Spleen (tissue), 13 donors: ENCODE measurements at places on chromosomes 11 and 22. TPM values are rescaled to one million over a fixed set of nuclear protein-coding genes. Genes with fewer than 3 reads are reported as not detected.

- H3K4me3 ChIP-seq, result no peak overlapping the region
- no peaks in the 10 kb centered on the region for H3K36me3 ChIP-seq
- no peaks in the 10 kb centered on the region for H3K27me3 ChIP-seq
- peaks cover 18% of the 10 kb centered on the region for H3K4me1 ChIP-seq
These were observed 30.8 kb downstream of the APLP2 start for GRCh38 chr11:130100381-130101095.

- no peak overlapping the region for H3K4me3 ChIP-seq
- no peaks in the 10 kb centered on the region for H3K4me1 ChIP-seq
- peaks cover 99% of the 10 kb centered on the region for H3K36me3 ChIP-seq
- H3K27ac ChIP-seq, result no peak overlapping the region
- no peak for DNase-seq
- no peaks in the 10 kb centered on the region for H3K27me3 ChIP-seq
These were observed 36.0 kb downstream of the PHLDB1 start for GRCh38 chr11:118643142-118643994.

DNA sequence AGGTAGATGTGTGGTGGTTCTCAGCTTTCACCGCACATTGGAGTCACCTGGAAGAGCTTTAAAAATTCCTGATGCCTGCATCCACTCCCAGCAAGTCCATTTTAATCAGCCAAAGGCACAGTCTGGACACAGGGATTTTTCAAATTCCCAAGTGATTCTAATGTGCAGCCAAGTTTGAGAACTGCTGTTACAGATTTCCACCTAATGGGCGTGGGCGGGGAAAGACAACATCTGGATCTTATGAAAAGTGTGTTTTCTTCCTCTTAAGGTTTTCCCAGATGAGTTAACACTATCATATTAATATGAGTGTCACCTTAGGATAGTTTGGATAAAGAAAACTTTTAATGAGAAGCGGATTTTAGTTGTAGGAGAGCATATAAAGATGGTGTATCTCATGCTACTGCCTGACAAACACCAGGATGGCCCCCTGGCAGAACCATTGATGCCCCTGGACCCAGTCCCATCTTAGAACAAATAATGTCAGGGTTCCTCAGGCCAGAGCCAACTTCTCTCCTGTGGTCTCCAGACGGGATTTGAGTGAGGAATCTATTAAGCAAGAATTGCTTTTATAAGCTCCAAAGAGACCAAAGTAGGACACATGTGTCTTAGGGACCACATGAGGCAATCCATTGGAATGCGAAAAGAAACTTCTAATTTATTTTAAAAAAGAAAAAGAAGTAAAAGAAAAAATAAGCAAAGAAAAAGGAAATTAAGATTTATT, 31.9 kb downstream of the POU2AF1 start:
- no peak overlapping the region for H3K4me3 ChIP-seq
- H3K27me3 ChIP-seq, result no peaks in the 10 kb centered on the region
- H3K27ac ChIP-seq, result no peak overlapping the region

GRCh38 chr22:37633625-37634416, 5.6 kb upstream of the SH3BP1 start:
- peak overlapping the region; percentile 87 for H3K27ac ChIP-seq
- H3K36me3 ChIP-seq, result peaks cover 11% of the 10 kb centered on the region
- peak overlapping the region; percentile 17 for H3K4me3 ChIP-seq
- peak; percentile 96 for DNase-seq

TESMIN gene
- total RNA-seq, result 3.6 TPM

DNA sequence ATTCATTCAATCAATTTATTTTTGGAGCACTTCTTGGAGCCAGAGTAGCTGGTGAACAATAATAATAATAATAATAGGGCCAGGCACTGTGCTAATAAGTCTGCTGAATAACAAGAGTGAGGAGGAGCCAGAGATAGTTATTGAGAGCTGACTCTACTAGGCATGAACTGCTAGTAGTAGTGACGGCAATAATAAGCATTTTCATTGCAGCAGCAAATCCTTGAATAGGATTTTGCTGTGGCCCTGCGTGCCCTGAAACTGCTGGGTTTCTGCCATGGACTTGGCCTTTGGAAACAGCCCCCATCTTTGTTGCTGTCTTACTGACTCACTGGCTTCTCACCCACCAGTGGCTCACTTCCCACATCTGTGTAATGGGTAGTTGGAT, 545.9 kb downstream of the MIAT start:
- H3K4me1 ChIP-seq, result no peaks in the 10 kb centered on the region
- no peak overlapping the region for H3K27ac ChIP-seq
- H3K27me3 ChIP-seq, result no peaks in the 10 kb centered on the region

DNA sequence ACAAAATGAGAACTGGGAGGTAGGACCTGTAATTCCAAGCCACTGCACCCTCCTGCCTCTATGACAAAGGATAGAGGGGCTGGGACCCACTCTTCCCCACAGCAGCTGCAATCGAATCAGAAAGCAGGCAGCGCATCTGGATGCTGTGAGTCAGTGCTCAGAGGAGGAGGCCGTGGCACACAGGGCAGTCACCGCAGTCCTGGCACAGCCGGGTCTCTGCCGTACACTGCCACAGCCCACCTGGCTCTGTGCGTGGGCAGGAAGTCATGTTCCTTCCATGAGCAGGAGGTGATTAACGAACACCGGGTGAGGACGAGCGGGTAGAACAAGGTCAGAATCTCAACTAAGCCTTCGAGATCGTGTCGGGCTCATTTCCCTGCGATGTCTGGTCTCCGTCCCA, 30.2 kb upstream of the PPFIA1 start:
- no peak overlapping the region for H3K27ac ChIP-seq
- no peak for DNase-seq
- no peaks in the 10 kb centered on the region for H3K4me1 ChIP-seq
- no peaks in the 10 kb centered on the region for H3K36me3 ChIP-seq
- H3K27me3 ChIP-seq, result no peaks in the 10 kb centered on the region

DNA sequence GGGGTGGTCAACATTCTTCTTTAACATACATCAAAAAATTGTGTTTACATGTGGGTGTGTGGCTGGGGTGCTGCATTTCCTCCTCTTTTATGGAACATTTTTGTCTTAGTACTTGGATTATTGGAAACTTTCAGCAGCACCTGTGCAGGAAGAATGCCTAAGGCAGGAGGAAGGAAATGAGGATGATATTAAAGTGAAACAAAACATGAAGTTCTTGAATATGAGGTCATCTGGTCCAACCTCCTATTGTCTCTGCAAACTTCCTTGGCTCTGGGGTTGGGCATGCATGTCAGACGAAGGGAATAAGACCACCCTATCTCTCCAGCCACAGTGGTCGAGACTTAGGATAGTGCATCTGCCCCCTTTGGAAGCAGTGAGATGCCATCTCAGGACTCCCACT, 20.6 kb upstream of the OR9Q1 start:
- no peaks in the 10 kb centered on the region for H3K27me3 ChIP-seq
- H3K36me3 ChIP-seq, result no peaks in the 10 kb centered on the region
- no peak overlapping the region for H3K27ac ChIP-seq
- no peaks in the 10 kb centered on the region for H3K4me1 ChIP-seq
- no peak for DNase-seq

CRYBA4 gene
- not detected for total RNA-seq

- DNase-seq, result no peak
- peaks cover 20% of the 10 kb centered on the region for H3K4me1 ChIP-seq
- no peak overlapping the region for H3K27ac ChIP-seq
- H3K36me3 ChIP-seq, result peaks cover 65% of the 10 kb centered on the region
- no peak overlapping the region for H3K4me3 ChIP-seq
These were observed 64.6 kb downstream of the TRIM44 start for GRCh38 chr11:35727140-35727539.

CLCF1 gene
- 8.1 TPM for total RNA-seq

GRCh38 chr11:94876222-94876621, 97.1 kb downstream of the CWC15 start:
- no peaks in the 10 kb centered on the region for H3K27me3 ChIP-seq
- peaks cover 4% of the 10 kb centered on the region for H3K4me1 ChIP-seq
- no peak for DNase-seq
- no peak overlapping the region for H3K27ac ChIP-seq
- peaks cover 6% of the 10 kb centered on the region for H3K36me3 ChIP-seq

FREY1 gene
- total RNA-seq, result 1.4 TPM

DNA sequence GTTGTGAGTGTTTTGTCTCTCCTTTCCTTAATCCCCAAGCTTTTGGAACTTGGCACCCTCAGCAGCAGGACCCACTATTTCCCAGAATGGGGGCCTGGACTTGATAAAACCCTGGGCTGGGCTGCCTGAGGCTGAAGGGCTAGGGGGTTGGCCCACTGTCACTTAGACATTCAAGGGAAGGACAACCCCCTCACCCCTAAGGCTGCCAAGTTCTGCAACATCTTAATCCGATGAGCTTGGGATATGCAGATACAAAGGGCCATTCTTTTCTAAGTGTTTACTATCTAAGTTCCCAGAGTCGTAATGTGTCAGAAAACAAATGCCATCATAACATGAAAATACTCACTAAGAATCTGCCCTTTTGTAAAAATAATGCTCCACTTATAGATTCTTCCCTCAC, 42.9 kb downstream of the IRAG1 start:
- H3K36me3 ChIP-seq, result no peaks in the 10 kb centered on the region
- H3K4me1 ChIP-seq, result peaks cover 37% of the 10 kb centered on the region
- H3K27ac ChIP-seq, result no peak overlapping the region
- H3K27me3 ChIP-seq, result no peaks in the 10 kb centered on the region

PDE2A gene
- 342 TPM for total RNA-seq

DNA sequence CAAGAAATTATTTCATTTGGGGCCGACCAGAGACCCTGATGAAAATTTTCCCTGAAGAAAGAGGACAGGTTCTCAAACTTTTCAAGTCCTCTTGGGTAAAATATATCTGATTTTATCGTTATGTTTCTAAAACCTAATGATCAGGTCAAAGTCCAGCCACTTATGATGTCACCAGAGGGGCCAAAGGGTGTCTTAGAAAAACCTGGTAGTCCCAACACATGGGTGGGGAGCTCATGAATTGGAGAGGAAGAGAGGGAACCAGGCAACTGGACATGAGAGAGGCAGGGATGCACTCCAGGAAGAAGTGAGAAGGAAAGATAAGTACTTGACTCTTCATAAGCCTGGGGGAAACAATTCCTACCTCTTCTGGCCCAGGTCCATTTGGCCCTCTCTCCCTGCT, 9.2 kb downstream of the SLC5A1 start:
- H3K27me3 ChIP-seq, result no peaks in the 10 kb centered on the region
- DNase-seq, result no peak
- no peak overlapping the region for H3K4me3 ChIP-seq
- H3K4me1 ChIP-seq, result no peaks in the 10 kb centered on the region
- H3K36me3 ChIP-seq, result no peaks in the 10 kb centered on the region

SAA1 gene
- 2.7 TPM for total RNA-seq

DNA sequence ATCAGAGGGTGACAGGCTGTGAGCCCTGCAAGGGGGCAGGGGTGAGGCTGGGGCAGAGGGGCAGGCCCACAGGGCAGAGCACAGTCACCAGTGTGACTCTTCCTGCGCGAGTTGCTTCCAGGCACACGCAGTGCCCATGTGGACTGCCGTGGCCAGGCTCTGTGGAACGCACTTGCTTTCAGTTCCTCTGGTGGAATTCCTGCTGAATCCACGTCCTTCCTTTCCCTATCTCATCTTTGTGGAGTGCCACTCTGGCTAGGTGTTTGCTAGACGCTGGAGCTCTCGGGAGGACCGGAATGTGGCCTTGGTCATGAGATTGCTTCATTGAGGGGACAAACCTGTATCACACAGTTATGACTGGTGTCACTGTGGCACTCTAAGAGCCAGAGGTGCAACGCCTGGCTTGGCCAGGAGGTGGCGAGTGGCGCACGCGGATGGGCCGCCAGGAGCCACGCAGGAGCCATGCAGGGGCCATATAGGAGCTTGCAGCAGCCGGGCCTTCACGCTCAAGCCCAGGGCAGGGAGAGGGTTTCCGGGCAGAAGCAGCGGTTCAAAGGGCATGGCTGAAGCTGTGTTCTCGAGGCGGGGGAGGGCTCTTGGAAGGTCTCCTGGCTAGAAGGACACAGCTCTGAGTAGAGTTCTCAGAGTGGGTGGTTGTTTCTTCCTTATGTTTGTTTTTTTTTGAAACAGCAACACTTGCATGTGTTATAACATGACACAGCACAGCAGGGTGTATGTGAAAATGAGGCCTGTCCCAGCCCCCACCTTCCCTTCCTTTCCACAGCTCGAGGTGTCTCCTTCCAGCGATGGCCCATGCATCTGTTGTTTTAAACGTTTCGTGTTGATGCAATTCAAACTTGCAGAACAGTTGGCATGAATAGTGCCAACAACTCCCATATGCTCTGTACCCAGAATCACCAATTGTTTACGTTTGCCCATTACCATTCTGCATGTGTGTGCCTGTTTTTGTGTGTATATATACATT, 36.2 kb downstream of the TBC1D22A start:
- H3K4me1 ChIP-seq, result peaks cover 12% of the 10 kb centered on the region
- no peak overlapping the region for H3K27ac ChIP-seq
- DNase-seq, result peak; percentile 93
- H3K36me3 ChIP-seq, result peaks cover 63% of the 10 kb centered on the region
- no peaks in the 10 kb centered on the region for H3K27me3 ChIP-seq

GRCh38 chr11:120259988-120260565, 20.1 kb downstream of the POU2F3 start:
- H3K27ac ChIP-seq, result no peak overlapping the region
- H3K4me3 ChIP-seq, result no peak overlapping the region
- peaks cover 65% of the 10 kb centered on the region for H3K27me3 ChIP-seq
- DNase-seq, result peak; percentile 52

SAA4 gene
- total RNA-seq, result not detected

DNA sequence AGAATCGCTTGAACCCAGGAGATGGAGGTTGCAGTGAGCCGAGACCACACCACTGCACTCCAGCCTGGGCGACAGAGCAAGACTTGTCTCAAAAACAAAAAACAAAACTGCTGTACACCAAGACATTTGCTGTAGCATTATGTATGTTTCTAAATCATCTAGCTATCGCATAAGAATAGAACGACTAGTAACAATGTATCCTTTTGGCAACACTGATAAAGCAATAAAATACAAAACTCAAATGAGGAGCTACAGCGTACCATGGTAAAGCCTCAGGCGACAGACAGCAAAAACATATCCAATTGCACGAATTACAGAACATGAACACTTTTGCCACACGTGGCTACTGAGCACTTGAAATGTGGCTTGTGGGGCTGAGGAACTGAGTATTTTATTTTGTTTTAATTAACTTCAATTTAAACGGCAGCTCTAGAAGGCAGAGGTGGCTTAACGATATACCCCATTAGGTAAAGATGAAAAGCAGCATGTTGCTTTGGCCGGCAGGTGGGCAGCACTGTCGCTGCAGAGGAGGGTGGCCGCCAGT, 2.3 kb downstream of the TUBGCP6 start:
- DNase-seq, result no peak
- H3K4me3 ChIP-seq, result peak overlapping the region; percentile 89
- peaks cover 11% of the 10 kb centered on the region for H3K36me3 ChIP-seq
- H3K4me1 ChIP-seq, result peaks cover 46% of the 10 kb centered on the region
- H3K27ac ChIP-seq, result no peak overlapping the region

PARVG gene
- 131 TPM for total RNA-seq

APOBEC3C gene
- 59.7 TPM for total RNA-seq
